ENCODE measurements at places on chromosomes 11 and 22.
A peak's percentile ranks its signal among the peaks of the same experiment; 100 is the strongest.

DNA sequence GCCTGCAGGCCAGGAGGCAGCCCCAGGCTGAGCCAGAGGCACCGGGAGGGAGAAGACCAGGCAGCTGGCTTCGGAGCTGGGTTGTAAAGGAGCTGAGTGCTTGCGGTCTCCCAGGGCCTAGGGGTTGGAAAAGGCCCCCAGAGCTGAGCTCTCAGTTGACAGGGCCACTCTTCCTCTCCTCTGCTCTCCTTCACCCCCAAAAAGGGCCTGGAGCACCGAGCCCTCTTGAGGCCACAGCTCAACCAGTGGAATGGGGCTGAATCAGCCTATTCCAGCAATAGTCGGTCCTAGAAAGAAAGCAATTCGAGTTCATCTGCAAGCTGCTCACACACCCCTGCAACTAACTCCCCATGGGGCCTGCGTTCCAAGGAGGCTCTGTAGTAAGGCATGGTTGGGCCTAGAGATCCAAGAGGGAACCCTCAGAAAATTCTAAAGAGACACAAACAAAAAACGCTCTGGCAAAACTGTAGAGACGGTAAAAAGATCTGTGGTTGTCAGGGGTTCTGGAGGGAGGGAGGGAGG is 205.0 kb downstream of the BUD13 start:
- no peak for DNase-seq

- no peak for DNase-seq
Measured at GRCh38 chr22:23509571-23510302, 70.4 kb downstream of the IGLL1 start.

GRCh38 chr22:36398601-36399471 is 11.1 kb upstream of the MYH9 start:
- DNase-seq: no peak

DNA sequence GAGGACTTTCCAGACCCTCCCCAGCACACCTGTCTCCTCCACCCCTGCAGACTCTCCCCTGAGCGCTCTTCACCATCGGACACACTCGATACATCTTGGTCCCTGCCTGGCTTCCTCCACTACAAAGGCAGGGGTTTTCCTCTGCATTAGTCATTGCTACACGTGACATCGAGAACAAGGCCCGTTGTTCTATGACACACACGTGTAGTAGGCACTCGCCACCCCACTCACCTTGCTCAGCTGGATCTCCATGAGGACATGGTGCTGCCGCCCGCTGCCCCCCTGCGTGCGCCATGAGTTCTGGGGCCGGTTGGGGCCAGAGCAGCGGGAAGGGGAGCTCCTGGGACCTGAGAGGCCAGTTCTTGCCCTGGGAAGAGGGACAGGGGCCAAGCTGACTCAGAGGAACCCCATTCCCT is 16.7 kb downstream of the ATG2A start:
- DNase-seq: no peak

GRCh38 chr11:19433367-19433766 is 192.6 kb upstream of the E2F8 start:
- DNase-seq: no peak

DNA sequence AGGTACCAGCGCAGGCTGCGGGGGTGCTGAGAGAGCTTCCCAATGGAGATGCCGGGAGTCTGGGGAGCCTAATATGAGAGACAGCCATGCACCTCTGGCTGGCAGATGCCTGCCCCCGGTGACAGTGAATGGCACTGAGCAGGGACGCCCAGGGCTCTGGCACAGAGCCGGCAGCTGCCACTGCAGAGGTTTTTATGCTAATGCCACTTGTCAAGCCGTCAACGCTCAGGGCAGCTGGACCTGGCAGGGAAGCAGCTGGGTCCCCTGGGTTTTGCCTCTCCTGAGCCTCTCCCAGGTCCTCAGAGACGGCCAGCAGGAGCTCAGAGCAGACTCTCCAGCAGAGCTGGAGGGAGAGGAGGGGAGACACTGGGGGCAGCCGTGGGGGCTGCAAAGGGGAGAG is 573.6 kb downstream of the BUD13 start:
- no peak for DNase-seq

GRCh38 chr22:44180706-44181032 is at the start of gene PARVG:
Gene PARVG (plus strand): TSS chr22:44180925. CDS start chr22:44183330, 2,405 bp downstream.
- no peak for DNase-seq

DNA sequence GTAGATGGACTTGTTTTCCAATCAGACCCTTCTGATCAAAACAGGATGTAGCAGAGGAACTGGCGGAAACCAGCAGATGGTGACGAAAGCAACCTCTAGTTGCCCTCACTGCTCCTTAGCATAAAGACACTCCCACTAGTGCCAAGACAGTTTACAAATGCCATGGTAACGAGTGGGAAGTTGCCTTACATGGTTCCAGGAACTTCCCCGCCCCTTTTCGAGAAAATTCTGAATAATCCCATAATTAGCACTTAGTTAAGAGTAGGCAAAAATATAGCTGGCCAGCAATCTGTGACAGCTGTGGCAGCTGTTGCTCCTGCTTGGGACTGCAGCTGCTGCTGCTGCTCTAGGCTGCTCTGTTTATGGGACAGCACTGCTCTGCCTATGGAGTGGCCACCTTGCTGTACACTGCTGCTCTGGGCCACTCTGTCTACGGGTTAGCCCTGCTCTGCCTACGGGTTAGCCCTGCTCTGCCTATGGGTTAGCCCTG is 33.4 kb upstream of the SORL1 start:
- DNase-seq: peak; percentile 2

DNA sequence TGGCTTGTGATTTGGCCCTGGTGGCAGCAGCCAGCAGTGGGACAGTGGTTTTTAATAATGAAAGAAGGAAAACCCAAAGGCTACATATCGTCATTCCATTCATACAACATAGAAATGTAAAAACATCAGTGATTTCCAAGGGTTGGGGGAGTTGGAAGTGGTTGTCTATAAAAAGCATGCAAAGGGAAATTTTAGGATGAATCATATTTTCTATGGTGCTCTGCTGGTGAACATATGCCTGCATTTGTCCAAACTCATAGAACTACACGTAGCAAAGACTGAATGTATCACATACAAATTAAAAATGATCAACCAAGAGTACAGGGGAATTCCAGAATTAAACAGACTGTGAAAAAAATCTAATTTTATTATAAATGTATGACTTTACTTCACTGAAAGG is 11.1 kb downstream of the OR5B3 start:
- no peak for DNase-seq

DNA sequence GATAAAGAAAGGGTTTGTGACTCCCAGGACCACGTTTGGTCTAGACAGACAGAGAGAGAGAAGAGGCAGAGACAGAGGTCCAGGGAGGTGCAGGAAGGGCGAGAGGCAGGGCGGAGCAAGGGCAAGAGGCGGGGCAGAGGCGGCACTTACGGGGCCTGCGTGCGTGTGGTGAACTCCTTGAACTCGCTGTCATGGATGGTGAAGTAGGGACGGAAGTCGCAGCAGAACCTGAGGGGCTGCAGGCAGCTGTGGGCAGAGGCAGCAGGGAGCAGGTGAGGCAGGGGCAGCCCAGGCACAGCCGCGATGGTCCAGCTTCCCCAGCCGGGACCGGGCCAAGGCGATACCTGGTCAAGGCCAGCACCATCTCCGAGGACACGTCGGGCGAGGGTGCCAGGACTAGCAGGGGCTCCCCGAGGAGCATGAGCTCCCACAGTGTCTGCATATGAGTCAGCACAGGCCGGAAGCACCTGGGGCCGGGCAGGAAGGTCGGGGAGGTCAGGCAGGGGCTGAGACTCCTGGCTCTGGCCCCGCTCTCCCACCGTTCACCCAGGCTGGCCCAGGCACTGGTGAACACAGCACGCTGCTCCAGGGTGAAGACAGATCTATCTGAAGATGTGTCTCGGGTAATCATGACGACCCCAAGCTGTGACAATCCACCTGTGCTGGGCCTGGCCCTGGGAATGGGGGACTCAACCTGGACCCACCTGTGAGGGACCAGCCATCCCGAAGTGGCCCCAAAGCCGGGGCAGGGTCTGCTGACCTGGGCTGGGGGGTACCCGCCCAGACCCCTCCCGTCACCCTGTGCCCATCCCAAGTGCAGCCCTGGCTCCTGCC is 7.2 kb upstream of the PLXNB2 start:
- DNase-seq: no peak

GRCh38 chr22:18078329-18079041 is 695 bp downstream of the PEX26 start:
- DNase-seq: no peak

DNA sequence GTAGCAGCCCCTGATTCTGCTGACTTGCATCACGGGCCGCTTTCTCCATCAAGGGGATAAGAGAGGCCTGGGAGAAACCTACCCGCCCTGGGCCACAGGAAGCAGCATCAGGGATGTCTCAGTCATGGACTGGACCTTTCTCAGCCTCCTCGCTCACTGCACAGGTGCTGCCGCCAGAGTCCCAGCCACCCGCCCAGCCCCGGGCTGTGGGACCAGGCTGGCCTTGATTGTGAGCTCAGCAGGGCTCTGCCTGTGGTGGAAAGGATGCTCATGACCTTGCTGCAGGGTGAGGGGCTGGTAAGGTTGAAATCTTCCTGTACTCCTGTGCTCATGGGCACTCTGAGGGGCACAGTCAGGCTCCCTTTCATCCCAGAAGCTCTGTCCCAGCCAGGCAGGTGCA is 26.0 kb upstream of the GGTLC2 start:
- DNase-seq: no peak

DNA sequence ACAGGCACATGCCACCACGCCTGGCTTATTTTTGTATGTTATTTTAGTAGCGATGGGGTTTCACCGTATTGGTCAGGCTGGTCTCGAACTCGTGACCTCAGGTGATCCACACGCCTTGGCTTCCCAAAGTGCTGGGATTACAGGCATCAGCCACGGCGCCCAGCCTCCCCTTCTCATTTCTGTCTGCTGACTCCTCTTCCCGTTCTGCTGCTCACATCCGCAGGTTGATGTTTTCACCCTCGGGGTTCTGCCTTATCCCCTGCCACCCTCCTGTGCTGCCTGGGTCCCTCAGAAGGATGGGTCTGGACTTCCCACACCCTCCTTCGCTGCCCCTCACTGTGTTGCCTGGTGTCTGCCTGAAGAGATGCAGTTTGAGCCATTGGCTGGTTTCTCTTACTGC is 19.2 kb upstream of the VSIG10L2 start:
- DNase-seq: no peak

- DNase-seq: no peak
Measured at GRCh38 chr11:117146521-117146920, 2.4 kb downstream of the PAFAH1B2 start.

DNA sequence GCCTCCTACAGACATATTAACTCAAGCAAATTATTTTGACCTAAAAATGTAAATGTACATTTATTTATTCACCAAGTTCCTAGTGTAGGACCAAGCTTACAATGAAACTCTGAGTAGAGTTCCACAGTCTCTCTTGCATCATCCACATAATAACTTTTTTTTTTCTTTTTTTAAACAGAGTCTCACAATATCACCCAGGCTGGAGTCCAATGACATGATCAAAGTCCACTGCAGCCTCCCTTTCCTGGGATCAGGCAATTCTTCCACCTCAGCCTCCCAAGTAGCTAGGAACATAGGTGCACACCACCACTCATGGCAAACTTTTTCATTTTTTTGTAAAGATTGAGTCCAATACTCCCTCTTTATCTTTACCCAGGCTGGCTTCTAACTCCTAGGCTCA is 28.0 kb downstream of the FEZ1 start:
- no peak for DNase-seq

DNA sequence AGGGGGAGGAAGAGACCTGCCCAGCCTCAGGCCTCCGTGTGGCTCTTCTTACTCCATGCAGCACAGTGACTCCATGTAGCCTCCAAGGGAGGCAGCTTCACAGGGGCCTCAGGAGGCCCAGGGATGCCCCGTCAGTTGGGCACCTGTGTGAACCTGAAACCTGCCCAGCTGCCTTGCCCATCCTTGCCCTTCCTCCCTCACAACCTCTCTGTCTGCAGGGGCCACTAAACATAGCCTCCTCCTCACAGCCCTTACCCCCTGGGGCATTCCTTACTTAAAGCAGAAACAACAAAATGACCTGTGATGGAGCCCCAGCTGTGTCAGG is 7.1 kb downstream of the LRRC32 start:
- no peak for DNase-seq

- DNase-seq: no peak
Measured at GRCh38 chr11:57511741-57512430, 3.6 kb downstream of the SLC43A1 start.

- no peak for DNase-seq
Measured at GRCh38 chr11:130431801-130432200, 3.4 kb upstream of the ADAMTS8 start.

DNA sequence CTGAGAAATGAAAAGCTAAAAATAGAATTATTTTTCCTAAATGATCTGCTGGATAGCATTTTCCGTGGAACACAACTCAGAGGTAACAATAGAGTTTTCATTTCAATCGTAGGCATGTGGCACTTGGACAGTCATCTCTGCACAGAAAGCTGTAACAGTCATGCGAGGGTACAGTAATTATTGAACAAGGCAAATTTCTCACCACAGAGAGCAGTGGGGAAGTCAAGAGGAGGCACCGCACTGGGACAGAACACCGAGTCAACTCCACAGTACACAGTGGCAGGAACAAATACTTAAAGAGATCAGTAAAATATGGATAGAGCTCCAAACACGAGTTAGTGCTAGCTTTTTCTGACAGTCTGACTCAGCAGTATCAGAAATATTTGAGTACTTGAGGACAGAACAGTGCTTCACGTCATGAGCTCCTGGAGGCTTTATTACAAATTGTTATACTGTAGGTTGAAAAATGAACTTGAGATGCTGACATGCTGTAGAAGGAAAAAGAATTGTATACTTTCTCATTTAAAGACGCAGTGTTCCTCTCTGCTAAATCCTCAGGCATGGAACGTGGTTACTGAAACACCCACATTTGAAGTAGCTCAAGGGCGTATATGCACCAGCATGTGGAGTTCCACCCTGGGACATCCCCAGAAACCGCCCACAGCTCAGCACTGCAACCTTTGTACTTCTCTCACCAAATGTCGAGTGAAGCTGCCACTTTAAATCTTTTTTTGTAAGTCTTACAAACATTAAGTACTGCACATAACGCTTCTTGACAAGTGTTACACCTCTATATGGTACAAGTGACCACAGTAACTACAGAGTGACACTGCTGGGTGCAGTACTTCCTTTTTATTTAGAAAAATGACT is 27.4 kb upstream of the YPEL1 start:
- DNase-seq: no peak

All from DMS 273 treated with DMSO at 0.1 percent for 48 hours (cell line).